ENCODE measurements at places on chromosomes 2 and 18.
A peak's percentile ranks its signal among the peaks of the same experiment; 100 is the strongest.

DNA sequence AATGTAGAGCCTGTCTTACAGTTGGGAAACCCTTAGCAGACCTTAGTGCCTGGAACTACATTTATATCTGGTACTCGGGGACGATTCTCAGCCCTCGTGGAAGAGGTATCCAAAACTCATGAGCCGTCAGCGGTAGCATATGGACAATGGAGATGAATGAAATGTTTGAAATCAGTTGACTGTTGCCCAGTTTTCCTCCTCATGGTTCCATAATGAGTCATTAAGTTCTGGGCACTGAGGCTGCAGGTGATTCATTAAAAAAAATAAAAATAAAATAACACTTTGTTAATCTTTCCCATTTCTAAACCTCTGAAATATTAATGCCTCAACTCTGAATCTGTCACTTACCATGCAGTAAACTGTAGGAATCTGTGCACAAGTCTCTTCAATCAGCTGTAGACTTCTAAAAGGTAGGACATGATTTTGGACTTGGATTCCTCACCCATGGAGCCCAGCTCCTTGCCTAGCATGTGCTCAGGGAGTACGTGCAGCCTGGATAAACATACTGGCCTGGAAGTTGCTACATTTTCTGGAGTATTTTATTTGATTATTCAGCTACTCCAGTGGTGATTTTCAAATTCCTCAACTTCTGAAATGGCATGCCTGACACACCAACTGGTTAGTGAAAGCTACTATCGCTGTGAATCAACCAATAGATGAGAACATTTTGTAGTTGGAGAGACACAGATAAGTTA, 979.2 kb downstream of the CNTNAP5 start:
- peak; percentile 13 for DNase-seq

- no peak for DNase-seq
These were observed 12.5 kb upstream of the PAX8 start for GRCh38 chr2:113291191-113291590.

- DNase-seq = no peak
These were observed 115.3 kb upstream of the SLC35G4 start for GRCh38 chr18:11494107-11494506.

GRCh38 chr2:23541503-23542229, 156.7 kb downstream of the KLHL29 start:
- DNase-seq = no peak

GRCh38 chr2:128573116-128573515, 254.4 kb upstream of the HS6ST1 start:
- no peak for DNase-seq

GRCh38 chr2:235613649-235614048, 119.8 kb downstream of the AGAP1 start:
- DNase-seq = no peak

- no peak for DNase-seq
These were observed 177.3 kb downstream of the TMEM247 start for GRCh38 chr2:46656640-46657039.

- DNase-seq = no peak
These were observed 377.5 kb downstream of the OSR1 start for GRCh38 chr2:18980786-18981430.

DNA sequence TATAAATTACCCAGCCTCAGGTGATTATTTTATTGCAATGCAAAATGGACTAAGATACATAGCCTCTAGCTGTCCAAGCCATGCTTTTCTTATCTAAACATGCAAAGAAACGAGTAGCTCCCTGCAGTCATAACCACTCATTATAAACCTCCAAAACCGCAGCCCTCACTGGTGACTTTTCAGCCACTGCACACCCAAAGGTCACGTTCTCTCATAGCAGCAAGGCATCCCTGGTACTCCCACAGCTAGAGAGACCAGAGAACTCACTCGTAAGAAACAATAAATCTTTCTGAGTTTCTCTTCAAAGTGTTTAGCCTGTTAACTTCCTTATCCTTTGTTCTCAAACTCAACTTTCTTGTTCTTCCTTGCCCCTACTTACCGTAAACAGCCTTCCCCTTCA, 28.5 kb upstream of the RALBP1 start:
- DNase-seq = no peak

- DNase-seq = no peak
These were observed 52.8 kb upstream of the CTAGE1 start for GRCh38 chr18:22470248-22471235.

GRCh38 chr2:198880421-198880820, 577.3 kb downstream of the SATB2 start:
- no peak for DNase-seq

DNA sequence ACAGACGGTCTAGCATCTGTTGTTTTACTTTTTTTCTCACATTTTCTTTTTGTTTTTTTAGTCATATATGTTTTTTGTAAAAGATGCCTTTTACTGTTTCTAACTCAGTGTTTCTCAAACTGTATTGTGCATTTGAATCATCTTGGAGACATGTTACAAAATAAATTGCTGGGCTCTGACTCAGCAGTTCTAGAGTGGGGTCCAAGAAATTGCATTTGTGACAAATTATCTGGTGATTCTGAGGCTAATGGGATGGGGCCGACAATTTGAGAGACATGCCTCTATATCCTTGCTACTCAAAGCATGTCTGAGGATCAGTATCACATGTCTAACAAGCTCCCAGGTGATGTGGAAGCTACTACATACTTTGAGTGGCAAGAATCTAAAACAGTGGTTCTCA, 478.8 kb downstream of the PLCL1 start:
- DNase-seq = no peak
